ENCODE measurements at places on chromosomes 3 and 15.

GRCh38 chr3:197592361-197593045, 36.7 kb upstream of the BDH1 start:
- no peak for DNase-seq

DNA sequence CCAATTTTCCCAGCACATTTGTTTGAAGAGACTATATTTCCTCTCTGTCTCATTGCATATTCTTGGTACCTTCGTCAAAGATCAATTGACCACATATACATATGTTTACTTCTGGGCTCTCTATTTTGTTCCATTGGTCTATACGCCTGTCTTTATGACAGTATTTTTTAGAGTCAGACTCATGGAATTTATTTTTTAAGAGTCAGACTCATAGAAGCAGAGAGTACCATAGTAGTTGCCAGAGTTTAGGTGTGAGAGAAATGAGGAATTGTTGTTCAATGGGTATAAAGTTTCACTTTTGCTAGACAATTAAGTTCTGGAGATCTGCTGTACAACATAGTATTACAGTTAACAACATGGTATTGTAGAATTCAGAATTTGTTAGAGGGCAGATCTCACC, 27.1 kb downstream of the PLA2G4F start:
- DNase-seq: no peak

DNA sequence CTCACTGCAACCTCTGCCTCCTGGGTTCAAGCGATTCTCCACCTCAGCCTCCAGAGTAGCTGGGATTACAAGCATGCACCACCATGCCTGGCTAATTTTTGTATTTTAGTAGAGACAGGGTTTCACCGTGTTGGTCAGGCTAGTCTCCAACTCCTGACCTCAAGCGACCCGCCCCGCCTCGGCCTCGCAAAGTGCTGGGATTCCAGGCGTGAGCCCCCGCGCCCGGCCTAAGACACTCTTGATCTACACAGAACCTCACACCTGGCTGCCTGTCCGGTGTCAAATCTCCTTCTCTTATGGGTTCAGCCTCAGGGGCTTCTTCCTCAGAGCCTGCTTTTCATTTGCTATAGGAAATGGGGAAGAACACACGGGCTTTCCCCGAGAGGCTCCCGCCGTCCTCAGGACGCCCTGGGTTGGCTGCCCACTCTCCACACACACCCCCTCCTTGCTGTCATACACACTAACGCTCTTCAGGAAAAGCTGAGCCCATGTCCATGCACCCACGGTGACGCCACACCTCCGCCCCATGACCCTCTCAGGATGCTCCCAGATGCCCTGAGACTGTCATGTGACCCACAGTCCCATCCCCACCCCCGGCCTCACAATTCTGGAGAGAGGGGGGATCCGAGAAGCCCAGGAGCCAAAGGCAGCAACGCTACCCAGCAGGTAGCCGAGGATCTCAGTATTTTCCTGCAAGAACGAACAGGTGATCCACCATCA, 10.4 kb downstream of the TMEM44 start:
- no peak for DNase-seq

DNA sequence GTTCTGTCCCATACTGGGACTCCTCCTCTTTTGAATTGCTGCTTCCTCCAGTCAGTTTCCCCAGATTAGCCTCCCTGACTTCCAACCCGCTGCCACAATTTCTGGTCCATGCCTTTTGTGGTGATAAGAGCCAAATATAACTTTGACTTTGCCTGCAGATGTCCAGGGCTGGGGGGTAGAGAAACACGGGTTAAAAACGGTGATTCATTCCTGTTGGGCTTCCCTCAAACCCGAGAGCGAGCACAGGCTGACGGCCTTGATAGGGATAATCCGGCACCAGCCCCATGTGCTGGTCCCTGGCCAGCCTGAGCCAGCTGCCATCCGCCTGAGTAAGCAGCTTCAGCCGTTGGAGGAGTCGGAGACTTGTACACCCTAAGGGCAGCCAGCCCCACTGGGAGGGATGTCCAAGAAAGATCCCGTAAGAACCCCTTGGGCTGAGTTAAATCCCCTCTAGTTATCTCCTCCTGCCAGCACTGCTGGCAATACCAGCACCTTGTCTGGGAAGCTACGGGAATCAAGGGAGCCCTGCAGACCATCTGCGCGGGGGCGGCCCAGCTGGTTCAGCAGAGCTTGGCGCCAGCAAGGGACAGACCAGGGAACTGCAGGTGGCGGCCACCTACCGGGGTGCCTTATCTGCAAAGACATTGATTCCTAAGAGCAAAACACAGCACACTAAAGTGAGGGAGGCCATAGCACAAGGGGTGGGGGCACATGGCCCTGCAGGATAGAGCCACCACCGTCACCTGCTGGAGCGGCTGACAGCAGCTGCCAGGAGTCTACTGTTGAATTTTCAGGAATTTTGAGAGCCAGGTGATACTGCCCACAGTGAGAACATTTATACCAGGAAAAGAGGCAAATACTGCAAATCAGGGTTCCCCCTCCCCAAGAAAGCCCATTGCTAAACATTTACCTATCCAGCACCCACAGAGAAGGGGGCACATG, 18.1 kb downstream of the CSPG4 start:
- peak; percentile 92 for DNase-seq

- DNase-seq: no peak
These were observed 134.6 kb downstream of the LRRC28 start for GRCh38 chr15:99385865-99386264.

DNA sequence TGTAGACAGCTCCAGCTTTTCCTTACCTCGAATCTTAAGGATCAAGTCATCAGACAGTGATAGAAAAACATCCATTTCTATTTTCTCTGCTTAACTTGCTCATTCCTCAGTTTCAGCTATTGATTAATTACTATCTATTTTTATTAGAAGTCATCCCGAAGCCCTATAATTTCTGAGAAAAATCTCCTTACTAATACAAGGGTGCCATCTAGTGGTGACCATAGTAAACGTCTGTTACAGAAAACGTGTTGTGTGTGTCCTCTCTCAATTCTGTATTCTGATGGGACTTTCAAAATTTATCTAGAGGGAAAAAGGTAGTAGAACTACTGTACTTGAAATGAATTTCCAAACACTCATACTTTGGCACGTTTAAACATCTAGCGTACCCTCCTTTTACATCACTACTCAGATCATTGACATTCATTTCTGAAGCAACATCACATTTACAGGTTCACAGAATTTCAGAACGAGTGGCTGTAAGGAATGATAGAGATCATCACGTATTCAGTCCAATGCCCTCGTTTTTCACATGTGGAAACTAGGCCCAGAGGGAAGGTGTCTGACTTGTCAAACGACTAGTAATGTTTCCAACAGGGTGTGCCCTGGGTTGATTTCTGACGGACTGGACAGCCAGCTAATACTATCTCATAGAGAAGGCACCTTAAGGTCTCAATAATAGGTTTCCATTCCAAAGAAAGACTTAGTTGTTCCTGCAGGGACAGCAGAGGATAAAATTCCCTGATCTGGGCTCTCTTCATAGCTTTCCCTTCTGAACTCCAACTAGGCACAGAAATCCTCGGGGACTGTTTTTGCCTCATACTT, 25.6 kb downstream of the HACD2 start:
- DNase-seq: peak; percentile 46

DNA sequence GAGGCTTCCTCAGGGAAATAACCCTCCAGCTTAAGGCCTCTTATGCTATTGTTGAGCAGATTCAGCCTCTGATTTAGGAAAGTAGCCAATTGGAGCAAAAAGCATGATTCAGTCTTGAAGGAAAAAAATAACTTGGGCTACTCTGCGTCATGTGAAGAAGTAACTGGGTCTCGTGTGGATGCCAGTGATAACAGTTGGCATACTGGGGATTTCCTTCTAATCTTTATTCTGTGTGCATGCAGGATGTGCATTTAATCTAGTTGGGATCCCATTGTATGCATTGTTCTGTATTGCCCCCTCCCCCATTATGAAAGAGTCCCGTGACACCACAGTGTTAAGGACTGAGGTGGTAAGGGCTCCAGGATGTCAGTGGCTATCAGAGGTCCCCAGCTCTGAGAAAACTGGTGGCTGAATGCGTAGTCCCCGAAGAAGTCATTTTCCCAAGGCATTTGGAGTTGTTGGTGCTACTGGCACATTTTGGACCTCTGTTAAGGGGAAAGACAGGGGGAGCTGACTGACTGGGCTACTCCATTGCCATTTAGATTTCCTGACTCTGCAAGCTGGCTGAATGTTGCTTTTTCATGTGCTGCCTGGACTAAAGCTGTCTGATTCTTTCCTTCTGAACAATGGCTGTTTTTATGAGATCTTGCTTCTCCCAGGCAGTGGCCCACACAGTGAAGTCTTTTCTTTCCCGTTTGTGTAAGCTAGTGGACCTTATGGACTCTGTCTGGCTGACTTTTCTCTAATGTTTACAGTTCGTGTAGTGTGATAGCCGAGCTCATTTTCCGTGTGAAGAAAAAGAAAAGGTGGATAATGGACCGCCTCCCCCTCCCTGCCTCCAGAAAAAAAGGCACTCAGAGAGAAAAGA, 38.4 kb upstream of the TRAK1 start:
- DNase-seq: no peak

DNA sequence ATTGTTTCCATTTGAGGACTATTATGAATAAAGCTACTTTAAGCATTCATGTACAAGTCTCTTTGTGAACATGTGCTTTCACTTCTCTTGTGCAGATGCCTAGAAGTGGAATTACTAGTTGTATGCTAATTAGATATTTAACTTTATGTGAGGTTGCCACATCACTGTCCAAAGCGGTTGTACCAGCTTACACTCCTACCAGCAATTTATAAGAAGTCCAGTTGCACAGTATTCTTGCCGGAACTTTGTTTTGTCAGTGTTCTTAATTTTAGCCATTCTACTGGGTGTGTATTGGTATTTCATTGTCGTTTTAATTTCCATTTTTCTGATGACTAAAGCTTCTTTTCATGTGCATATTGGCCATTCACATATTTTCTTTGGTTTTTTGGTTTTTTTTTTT, 29.1 kb downstream of the SEMA3G start:
- no peak for DNase-seq

DNA sequence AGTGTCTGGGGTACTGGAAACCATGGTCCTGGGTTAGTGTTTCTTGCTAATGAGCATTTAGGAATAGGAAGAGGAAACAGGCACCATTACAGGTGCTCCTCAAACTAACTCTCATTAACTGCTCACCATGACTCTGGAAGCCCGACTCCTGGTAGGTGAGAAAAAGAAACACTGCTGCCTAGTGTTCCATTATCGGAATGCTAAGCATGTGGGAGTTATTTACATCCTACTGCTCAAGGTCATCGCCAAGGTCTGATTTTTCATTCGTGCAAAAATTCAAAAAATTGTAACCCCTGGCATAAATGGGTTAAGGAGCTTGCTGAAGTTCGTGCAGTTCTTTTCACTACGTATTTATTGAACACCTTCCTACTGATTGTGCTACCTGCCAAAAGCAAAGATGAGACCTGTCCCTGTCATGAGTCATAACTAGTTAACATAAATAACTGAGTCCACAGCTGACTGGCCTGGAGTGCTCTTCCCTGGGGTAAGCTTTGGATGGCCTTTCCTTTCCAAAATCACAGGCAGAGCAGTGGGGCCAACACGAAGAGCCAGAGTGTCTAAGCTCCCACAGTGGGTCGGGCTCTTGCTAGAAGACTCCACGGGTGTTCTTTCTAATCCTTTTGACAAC, 22.7 kb upstream of the PAQR5 start:
- DNase-seq: no peak

- no peak for DNase-seq
These were observed 13.7 kb downstream of the ANXA2 start for GRCh38 chr15:60384053-60384452.

- DNase-seq: no peak
These were observed 638.8 kb upstream of the GRM7 start for GRCh38 chr3:6222069-6222468.

- DNase-seq: peak; percentile 21
These were observed 136.9 kb downstream of the LEKR1 start for GRCh38 chr3:156963096-156963495.

DNA sequence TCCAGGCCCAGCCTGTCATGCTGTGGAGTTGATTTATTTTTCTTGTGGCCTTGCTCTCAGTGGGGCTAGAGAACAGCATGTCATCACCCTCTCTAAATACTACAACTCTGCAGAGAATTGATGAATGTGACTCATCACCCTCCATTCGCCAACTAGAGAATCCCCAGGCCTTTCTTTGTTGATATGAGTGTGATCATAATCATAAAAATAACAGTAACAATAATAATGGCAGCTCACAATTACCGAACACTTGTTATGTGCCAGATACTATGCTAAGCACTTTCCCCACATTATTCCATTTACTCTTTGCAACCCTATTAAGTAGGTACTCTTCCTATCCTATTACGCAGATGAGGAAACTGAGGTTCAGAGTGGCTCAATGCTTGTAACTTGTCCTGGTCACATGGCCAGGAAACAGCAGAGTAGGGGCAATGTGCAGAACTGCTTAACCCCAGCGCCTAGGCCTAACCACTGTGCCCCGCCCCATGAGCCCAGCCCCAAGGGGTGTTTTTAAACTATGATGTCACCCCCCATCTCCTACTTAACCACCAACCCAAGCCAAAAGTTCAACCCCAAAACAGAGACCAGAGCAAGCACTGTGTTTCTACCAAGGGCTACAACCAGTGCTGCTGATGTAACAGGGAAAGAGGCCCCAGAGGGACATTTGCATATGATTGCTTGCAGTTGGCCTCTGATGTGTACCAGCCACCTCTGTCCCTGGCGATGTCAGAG, 104.5 kb downstream of the ADCY5 start:
- no peak for DNase-seq

- no peak for DNase-seq
These were observed 3.7 kb downstream of the EOMES start for GRCh38 chr3:27718459-27718858.

DNA sequence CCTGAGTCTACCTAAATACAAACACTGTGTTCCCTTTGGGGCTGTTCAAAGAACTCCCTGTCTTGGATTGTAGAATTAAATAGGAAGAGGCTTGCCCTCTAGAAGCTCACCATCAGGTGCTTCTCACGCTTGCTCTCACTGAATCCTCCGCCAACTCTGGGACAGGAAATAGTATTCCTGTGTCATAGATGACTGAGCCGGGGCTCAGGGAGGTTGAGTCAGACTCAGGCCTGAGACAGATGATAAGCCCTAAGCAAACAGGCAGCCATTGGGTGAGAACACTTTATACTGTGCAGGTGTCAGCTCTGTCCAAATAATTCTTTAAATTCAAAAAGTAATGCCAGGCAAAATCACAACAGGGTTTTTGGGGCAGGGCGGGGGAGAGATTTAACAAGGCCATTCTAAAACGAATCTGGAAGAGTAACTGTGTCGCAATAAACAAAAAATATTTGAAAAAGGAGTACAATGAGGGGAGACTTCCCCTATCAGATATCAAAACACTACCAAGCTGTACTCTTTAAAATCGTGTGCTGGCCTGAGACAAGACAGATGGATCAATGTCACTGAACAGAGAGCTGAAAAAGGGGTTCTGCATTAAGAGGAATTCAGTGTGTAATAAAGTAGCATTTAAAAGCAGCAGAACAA, 59.0 kb downstream of the EPHB3 start:
- peak; percentile 85 for DNase-seq
